ENCODE measurements at places on chromosomes 2 and 18.

DNA sequence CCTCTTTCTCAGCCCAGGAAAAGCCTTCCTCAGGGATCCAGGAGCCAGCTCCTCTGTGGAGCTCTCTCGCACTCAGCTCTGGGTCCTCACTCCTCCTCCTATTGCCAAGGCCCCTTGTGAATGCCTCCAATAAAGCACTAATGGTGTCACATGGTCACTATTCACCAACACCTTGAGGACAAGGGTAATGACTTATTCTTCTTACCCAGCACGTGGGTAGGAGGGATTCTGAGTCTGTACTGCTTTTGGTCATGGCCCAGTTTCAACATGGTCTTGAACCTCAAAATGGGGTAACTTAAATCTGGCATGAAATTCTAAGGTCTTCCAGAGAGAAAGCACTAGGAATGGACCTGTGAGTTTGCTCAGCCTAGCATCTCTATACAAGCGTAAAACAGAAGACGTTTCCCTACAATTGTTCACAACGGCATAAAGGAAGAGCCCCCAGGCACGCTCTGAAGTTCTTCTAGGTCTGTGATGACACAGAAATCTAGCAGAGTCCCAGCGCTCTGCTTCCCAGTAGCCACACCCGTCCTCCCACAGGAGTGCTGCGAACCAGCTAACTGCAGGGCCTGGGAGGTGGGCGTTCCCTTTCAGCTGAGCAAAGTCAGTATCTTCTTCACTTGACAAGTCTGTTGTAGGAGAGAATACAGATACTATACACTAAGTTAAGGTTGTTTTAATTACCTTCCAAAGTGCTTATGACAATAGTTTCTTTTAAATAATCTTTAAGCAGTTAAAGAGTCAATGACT is 14.6 kb upstream of the KIDINS220 start:
- DNase-seq: no peak

DNA sequence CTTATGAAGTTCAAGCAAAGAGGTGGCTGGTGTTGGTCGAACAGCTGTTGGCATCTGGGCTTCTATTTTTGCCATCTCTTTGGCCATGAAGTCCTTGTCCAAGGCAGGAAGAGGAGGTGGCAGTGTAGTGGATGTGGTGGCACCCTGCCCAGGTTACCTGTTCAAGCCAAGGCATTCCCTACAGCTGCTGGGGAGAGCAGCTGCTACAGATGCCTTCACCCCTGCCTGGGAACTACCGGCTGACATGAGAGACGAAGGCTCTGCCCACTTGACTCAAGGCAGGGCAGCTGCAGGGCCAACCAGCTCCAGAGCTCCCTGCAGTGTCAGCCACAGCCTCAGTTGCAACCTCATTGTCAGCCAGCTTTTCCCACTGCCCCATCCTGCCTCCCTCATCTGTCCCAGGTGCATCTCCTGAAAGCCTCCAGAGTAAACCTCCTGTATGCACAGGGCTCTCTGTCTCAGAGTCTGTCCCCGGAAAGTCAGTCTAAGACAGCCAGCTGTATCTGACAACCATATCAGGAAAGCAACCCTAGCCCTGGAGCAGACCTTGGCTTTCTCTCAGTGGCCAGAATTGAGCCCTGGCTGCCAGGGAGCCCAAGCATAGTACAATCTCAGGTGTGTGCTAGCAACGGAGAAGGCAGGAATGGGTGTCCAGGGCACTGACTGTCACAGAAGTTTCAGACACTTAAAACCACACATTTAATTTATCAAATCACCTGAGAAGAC is 115.9 kb downstream of the RPIA start:
- DNase-seq: no peak

- no peak for DNase-seq
Measured at GRCh38 chr2:57278451-57278850, 768.2 kb upstream of the VRK2 start.

DNA sequence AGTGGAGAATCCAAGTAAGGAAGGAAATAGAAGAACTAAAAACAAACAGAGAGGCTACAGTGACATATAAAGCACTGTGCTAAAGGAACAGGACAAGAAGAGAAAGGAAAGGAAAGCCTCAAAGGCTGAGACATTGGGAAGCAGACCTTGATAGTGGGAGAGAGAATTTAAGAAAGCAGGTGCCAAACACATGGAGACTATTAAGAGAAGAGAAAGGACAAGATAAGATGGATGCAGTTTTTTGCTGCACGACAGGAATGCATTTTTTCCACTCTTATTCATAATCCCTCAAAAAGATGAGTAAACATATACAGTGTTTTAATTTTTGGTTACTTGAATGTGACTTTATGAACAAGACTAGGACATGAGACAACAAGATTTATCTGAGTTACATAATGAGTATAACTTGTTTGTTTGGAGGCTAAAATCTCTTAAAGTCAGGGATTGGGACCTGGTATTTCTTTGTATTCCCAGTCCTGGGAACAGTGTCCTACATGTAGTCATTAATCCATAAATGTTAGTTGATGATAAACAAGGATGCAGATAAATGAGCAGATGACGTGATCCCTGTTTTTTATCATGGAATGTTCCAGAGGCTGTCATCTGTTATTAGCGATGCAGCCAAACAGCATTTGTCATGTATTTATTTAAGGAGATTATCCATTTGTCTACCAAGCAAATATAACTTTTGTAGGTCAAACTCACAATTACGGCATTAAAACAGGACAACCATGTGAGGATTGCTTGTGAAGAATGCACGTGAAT is 141.7 kb downstream of the DNER start:
- DNase-seq: no peak

GRCh38 chr2:219661955-219662395 is 34.5 kb downstream of the SLC4A3 start:
- DNase-seq: no peak

- no peak for DNase-seq
Measured at GRCh38 chr2:189527041-189527750, 53.4 kb downstream of the SLC40A1 start.

- DNase-seq: no peak
Measured at GRCh38 chr2:172437419-172438341, 10.3 kb downstream of the ITGA6 start.

- DNase-seq: no peak
Measured at GRCh38 chr2:238305965-238306671, 14.2 kb upstream of the TRAF3IP1 start.

DNA sequence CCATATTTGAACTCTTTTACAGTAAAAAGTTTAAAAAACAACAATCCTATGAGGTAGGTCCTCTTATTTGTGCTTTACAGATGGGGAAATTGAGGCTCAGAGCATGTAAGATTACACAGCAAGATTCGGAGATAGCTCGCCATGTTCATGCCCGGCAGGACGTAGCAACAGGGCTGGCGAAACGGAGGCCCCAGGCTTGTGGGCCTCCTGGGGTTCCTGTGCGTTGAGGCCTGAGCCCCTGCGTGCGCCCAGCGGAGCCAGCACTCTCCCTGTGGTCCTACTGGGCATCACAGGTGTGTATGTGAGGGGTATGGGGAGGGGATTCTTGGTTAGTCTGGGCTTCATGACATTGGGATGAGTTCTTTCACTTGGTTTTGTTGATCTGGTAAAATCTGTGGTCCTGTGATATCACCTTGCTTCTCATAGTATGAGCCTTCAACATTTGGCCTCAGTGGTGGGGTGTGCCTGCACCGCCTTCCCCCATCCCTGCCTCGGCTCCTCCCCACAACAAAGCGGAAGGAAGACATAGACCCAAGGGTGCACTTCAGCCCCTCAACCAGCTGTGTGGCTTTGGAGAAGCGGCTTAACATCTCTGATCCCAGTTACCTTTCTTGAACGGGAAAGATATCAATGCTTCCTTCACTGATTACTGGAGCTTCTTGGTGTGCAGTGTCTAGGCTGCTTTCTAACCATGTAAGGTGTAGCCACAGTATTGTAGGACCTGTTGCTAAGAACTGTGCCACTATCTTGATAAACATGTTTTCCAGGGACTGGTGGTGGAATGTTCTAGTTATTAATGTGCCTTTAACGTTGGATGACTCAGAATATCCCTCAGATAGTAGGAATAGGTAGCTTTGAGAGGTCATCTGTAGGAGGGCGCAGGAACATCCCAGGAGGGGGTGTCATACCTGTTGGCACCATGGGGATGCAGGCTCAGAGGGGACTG is 37.2 kb downstream of the HPCAL1 start:
- DNase-seq: no peak

GRCh38 chr2:43059183-43059897 is 167.1 kb downstream of the ZFP36L2 start:
- DNase-seq: peak; percentile 42

GRCh38 chr2:240298117-240298790 is 137.2 kb upstream of the GPC1 start:
- no peak for DNase-seq

GRCh38 chr2:160050147-160050546 is 12.3 kb downstream of the PLA2R1 start:
- no peak for DNase-seq

GRCh38 chr2:129011466-129012061 is 692.9 kb upstream of the HS6ST1 start:
- no peak for DNase-seq

- DNase-seq: no peak
Measured at GRCh38 chr2:147495734-147496133, 349.1 kb upstream of the ACVR2A start.

DNA sequence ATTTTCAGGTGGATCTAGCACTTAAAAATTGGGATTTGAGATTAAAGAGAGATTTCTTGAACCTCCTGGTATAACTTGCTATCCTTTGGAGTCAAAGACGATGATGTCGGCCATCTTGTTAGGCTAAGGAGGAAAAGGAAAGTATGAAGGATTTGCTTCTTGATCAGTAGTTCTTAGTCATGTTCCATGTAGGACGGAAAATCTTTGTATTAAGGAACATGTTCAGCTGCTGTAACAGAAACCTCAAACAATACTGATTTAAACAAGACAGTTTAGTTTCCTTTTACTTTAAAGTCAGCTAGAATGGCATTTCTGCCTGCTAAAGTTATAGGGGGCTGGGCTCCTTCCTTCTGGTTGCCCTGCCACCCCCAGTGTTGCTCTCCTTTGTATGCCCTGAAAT is 56.4 kb upstream of the MGAT5 start:
- DNase-seq: no peak

DNA sequence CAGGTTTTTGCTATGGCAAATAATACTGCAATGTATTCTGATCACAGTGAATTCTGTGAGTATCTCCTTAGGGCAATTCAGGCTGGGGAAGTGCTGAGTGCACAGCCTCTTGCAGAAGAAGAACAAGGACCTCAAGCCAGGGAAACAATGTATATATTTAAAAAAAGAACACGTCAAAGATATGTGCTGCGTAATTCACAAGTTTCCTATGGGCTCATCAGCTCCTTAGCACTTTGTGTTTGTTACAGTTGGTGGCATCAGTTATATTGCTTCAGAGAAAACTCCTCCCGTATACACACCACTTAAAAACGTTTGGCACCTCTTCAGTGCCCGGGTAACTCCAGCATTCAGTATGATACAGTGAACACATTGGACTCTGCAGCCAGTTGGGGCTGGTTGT is 16.5 kb upstream of the MARCO start:
- DNase-seq: no peak

GRCh38 chr2:202187570-202187969 is 50.8 kb downstream of the SUMO1 start:
- no peak for DNase-seq

GRCh38 chr2:80141007-80141726 is 163.4 kb downstream of the LRRTM1 start:
- no peak for DNase-seq

GRCh38 chr2:3316456-3317276 is 61.0 kb downstream of the EIPR1 start:
- DNase-seq: no peak

GRCh38 chr2:10620481-10620880 is 69.3 kb downstream of the NOL10 start:
- no peak for DNase-seq

DNA sequence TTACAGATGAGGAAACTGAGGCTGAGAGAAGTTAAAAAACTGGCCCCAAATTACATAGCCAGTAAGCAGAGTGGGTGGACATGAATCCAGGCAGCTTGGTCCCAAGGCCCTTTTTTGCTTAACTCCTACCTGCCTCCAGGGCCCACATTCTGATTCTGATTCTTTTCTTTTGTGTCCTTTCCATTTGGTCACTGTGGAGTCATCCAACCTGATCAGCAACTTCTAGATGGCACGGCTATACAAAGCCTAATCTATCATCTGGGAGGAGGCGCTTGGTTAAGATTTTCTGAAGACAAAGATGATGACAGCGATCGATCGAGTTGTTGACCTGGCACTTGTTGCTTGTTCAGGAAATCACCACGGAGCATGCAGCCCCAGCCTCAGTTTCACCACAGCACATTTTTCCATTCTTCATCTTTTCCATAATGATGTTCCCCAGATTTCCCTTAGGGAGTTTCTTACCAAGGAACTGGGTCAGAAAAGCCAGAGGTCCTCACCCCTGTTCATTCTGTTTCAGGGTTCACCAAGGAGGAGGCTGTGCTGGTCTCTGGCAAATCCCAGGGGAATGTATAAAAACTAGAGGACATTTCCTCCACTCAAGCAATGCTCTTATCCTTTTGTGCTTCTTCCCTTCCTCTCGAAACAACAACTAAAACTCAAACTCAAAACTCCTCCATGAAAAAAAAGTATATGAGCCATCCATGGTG is 6.9 kb upstream of the IGFBP2 start:
- no peak for DNase-seq

- no peak for DNase-seq
Measured at GRCh38 chr2:223396993-223397392, 205.2 kb downstream of the SCG2 start.

DNA sequence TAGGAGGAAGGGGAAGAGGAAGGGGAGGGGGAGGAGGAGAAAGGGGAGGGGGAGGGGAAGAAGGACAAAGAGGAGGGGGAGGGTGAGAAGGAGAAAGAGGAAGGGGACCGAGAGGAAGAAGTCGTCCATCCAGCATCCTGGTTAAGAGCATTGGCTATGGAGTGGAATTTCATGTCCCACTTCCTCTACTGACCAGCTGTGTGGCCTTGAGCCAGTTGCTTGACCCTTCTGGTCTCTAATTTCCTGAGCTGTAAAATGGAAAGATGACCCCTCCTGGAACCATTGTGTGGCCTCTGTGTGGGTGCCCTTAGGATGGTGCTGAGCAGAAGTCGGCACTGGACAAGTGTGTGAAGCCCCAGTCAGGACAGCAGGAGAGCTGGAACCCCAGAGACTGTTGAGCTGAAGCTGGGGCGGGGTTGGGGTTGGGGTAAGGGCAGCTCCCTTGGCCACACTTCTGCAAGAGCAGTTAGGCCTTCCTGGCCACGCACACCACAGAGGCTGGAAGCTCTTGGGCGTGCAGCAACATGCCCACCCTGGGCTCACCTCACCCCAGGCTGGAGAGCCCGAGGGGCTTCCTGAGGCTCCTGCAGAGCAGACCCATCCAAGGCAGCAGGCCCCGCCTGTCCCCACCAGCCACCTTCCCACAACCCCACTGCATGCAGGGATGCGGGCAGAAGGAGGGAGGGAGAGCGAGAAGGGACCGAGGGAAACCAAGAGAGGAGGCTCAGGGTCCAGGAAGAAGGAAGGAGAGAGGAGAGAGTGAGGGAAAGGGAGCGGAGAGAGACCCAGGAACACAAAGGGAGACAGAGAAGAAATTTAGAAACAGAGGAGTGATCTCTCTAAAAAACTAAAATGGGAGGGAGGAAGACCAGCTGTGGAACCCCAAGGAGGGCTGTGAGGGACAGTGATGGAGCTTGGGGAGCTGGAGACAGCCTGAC is 16.2 kb downstream of the ADRA2B start:
- no peak for DNase-seq

- peak; percentile 73 for DNase-seq
Measured at GRCh38 chr2:191555092-191555742, 122.7 kb upstream of the NABP1 start.

GRCh38 chr2:239181074-239181902 is 219.5 kb downstream of the HDAC4 start:
- DNase-seq: no peak

Measured in CD4-positive, alpha-beta T cell treated with Interferon gamma for 1 hour (primary cell).